ENCODE measurements at places on chromosomes 5 and 9.

DNA sequence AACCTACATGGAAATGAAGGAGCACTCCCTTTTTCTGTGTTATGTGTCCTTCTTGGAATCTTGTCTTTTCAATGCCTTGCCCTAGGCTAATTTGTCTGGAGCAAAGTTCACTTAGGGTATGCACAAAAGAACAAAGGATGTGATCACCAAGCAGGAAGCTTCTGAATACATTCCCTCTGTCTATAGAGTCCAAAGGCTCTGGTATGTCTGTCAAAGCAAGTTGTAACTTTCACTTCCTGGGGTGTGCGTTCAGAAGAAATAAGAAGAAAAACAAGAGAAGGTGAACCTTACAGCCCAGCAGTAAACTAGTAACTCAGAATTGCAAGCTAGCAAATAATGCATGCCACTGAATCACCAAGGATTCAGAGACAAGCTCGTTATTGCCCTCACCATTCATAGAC, 31.7 kb upstream of the CDH6 start:
- no peak for DNase-seq

- no peak for DNase-seq
Measured at GRCh38 chr5:4646715-4647375, 493.3 kb upstream of the ADAMTS16 start.

DNA sequence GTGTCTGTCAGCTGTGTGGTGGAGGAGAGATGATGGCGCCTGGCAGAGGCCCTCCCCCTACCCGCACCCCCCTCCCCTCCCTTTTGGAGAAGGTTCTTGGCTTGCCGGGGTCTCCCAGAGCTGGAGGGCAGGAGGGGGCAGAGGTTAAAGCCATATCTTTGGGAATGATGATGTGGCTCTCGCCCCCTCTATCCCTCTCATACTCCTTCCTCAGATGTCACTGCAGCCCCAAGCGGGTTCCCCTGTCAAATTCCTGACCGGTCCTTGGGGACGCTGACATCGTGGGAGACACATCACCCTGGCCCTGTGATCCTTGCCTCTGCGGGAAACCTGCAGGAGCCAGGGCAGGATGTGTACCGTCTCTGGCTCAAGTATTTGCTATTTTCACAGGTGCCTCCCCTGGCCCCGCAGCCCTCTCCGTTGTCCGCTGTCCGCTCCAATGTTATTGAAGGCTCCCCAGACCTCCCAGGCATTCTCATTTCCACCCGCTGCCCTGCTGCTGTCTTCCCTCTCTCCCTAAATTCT, 109.5 kb downstream of the FOXD1 start:
- DNase-seq, result no peak

DNA sequence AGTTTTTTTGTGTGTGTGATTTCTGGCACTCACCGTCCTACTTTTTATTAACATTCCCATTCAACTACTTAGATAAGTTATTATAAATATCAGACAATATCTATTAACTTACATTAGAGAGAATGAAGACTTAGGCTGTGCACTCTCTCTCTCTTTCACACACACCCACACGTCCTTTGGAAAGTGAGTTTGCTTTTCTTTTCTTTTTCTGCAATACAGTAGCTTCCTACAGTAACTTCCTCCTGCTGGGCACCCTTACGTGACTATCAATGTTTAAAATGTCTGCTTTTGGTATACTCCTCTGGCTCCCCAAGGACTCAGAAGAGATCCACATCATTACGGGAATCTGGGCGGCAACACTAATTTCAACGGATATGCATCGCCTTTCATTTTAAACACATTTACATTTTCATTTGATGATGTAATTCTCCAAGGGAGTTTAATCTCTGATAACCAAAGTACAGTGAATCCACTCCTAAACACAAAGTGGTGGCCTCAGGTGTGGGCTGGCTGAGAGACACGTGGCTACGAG, 179.5 kb downstream of the MAPKAP1 start:
- DNase-seq, result no peak

DNA sequence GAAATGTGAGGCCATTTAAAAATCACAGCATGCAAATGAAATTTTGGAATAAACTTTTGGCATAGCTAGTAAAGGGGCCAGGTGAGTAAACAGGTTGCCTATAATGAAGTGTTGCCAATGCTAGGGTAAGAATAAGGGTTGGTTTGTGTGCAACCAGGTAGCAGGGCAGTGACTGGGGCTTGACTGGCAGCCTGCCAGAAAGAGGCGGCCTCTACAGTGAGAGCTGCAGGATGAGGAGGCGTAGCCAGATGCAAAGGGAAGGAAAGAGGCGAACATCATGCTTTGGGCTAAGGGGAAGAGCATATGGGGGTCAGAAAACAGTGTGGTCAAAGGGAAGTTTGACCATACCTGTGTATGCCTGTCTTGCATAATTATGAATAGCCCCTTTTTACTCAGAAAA, 70.6 kb downstream of the MAST4 start:
- no peak for DNase-seq

DNA sequence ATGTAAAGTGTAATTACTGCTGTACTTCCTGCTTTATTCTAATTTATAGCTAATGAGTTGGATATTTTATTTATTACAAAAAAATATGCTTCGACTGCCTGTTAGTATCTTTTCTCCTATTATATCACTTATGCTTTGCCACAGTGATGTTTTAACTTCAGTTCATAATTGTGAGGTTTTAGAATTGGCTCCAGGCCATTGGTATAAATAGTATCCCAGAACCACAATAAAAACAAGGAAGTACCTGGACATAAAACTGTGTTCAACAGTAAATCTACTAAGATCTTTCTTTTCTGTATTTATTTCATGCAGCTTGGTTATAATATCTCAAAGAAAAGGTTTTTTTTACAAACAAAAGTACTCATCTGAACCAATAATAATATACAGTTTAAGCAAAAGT, 354.3 kb upstream of the CDH9 start:
- no peak for DNase-seq

GRCh38 chr5:93250424-93250823, 330.6 kb downstream of the NR2F1-AS1 start:
- no peak for DNase-seq

DNA sequence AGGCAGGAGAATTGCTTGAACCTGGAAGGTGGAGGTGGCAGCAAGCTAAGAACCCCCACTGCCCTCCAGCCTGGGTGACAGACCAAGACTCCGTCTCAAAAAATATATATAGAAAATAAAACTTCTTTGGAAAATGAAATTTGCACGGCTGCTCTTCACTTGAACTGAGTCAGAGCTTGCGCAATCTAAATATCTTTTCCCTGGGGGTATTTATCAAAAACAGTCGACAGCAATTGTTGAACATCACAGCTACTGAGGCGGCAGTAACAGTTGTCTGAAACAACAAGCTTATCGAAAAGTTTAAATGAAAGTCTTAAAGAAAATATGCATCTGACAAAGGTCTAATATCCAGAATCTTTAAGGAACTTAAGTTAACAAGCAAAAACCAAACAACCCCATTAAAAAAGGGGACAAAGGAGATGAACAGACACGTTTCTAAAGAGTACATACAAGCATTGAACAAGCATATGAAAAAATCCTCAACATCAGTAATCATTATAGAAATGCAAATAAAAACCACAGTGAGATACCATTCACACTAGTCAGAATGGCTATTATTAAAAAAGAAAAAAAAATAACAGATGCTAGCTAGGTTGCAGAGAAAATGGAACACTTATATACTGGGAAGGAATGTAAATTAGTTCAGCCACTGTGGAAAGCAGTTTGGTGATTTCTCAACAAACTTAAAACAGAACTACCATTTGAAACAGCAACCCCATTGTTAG, 153.6 kb upstream of the CDH9 start:
- no peak for DNase-seq

DNA sequence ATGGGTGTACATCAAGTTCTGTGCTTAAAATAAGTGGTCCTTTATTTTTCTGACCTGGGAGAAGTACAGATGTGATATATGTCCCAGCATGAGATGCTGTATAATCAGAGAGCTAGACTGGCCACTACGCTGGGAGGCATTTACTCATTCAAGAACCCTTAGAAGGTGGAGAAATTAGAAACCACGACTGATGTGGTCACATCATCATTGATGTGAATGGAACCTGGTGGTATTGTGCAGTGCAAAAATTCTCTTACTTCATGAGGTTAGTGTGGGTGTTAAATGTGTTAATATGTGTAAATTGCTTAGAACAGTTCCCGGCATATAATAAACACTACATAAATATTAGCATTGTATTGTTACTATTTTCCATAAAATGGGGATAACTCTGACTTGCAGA, 69.5 kb upstream of the CKMT2 start:
- DNase-seq, result no peak
